HT1080 (cell line): ENCODE measurements at places on chromosomes 4 and X. TPM values are rescaled to one million over a fixed set of nuclear protein-coding genes. Genes with fewer than 3 reads are reported as not detected.

GPR34 gene
- not detected in 2 replicates for total RNA-seq

MAGED4B gene
- total RNA-seq, result 1.9 and 5.3 TPM in 2 replicates

PIR gene
- total RNA-seq, result 15.6 and 19.3 TPM in 2 replicates

NKX3-2 gene
- 0.51 and 1.3 TPM in 2 replicates for total RNA-seq

PNMA6A gene
- total RNA-seq, result 0.26 TPM in 1 of 2 replicates, not detected in the other

TFE3 gene
- total RNA-seq, result 52.6 and 65.8 TPM in 2 replicates

PPP1R2C gene
- total RNA-seq, result not detected in 2 replicates

FAM200B gene
- total RNA-seq, result 55.8 and 88.4 TPM in 2 replicates

TKTL2 gene
- not detected in 2 replicates for total RNA-seq

CRMP1 gene
- total RNA-seq, result 0.05 TPM in 1 of 2 replicates, not detected in the other

FAM9B gene
- total RNA-seq, result 0.05 TPM in 1 of 2 replicates, not detected in the other

RASGEF1B gene
- not detected in 2 replicates for total RNA-seq

MAGEA8 gene
- not detected in 2 replicates for total RNA-seq

C4orf51 gene
- total RNA-seq, result not detected in 2 replicates

SYTL5 gene
- total RNA-seq, result 1.3 and 1.9 TPM in 2 replicates

NFKB1 gene
- total RNA-seq, result 30.8 and 33.8 TPM in 2 replicates

TREX2 gene
- total RNA-seq, result 0.84 and 1.8 TPM in 2 replicates

ERAS gene
- total RNA-seq, result not detected in 2 replicates

DCLK2 gene
- total RNA-seq, result 3.8 and 5.2 TPM in 2 replicates

GPC4 gene
- total RNA-seq, result 0.29 and 0.30 TPM in 2 replicates

GRIA2 gene
- not detected in 2 replicates for total RNA-seq

NKRF gene
- 7.7 and 9.6 TPM in 2 replicates for total RNA-seq

NAA11 gene
- not detected in 2 replicates for total RNA-seq

RAI2 gene
- total RNA-seq, result not detected in 2 replicates

HADH gene
- 7.4 and 10.8 TPM in 2 replicates for total RNA-seq

RASL11B gene
- not detected in 2 replicates for total RNA-seq

GLRB gene
- total RNA-seq, result 8.8 and 14.6 TPM in 2 replicates

GSPT2 gene
- 7.4 and 7.5 TPM in 2 replicates for total RNA-seq

FRG2 gene
- 1.4 and 1.7 TPM in 2 replicates for total RNA-seq

HSFX4 gene
- not detected in 2 replicates for total RNA-seq

MID2 gene
- 5.9 and 9.1 TPM in 2 replicates for total RNA-seq

PABPC1L2B gene
- total RNA-seq, result not detected in 2 replicates
